ENCODE measurements at places on chromosomes 7 and 10.

DNA sequence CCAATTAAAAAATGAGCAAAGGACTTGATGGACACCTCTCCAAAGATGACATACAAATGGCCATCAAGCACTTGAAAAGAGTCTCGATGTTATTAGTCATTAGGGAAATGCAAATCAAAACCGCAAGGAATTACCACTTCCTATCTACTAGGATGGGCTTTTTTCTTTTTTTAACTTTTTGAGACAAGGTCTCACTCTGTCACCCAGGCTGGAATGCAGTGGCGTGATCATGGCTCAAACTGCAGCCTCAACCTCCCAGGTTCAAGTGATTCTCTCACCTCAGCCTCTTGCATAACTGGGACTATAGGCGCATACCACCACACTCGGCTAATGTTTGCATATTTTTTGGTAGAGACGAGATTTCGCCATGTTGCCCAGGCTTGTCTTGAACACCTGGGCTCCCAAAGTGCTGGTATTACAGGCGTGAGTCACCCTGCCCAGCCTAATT lies 13.6 kb downstream of the NKX1-2 start:
- no peak for DNase-seq

- DNase-seq: no peak
Observed at GRCh38 chr7:159227433-159227832, 82.8 kb upstream of the VIPR2 start.

DNA sequence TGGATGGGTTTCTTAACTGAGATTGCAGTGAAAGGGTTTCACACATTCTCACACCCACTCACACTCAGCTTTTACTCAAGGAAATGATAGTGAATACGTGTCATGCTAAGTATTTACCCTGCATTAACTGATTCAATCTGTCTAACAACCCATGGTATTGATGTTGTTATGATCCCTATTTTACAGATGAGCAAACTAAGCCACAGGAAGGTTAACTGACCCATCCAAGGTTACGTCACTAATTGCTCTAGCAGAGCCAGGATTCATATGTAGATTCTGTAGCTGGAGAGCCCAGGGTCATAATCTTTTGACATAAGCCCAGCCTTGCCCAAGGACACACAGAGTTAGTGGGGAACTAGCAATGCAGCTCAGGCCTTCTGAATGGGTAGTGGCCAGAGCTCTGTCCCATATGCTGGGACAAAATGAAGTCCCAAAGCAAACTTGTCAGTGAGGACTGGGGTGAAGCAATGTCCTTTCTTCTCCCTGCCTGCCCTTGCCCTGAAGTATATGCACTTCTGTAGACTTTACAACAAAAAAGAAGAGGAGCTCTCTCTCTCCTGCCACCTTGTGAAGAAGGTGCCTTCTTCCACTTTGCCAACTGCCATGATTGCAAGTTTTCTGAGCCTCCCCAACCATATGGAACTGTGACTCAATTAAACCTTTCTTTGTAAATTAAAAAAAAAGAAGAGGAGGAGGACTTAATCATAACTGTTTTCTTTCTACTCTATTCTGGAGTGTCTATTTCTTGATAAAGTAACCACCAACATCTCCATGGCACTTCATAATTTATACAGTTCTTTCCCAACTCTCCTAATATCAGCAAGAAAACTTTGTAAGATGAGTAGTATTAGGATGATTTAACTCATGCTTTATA lies 4.9 kb upstream of the CYP3A7 start:
- DNase-seq: no peak

DNA sequence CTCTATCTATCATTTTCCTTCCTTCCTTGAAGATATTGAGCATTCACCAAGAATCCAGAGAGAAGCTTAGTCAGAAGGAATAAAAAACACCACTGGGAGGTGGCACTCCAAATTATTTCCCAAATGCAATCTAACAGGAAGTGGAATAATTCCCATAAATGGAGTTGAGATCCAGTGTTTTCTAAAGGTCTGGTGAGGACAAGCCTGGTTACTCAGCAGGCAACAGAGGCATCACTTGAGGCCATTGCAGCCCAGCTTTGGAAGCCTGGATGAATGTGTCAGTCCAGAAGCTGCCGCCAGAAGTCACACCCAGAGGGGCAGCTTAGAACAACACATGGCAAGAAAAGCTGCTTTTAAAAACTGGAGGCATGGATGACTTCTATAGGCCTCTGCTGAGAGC lies 288.9 kb upstream of the KLF6 start:
- no peak for DNase-seq

DNA sequence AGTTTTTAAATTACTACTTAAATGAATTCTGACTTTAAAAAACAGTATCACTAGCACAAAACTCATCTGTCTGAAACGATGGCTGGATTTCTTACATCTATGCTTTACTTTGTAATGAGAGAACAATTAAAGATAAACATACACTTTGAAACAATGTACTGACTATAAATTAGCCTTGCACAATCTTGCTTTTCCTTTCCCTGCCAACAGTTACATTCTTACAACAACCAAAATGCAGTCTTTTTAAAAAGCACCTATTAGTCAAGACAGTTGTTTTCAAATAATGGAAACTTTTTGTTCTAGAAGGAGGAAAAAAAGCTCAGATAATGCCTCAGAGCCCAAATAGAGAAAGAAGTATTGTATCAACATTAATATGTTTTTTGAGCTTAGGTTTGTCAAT lies 153.3 kb downstream of the ELMO1 start:
- DNase-seq: no peak

DNA sequence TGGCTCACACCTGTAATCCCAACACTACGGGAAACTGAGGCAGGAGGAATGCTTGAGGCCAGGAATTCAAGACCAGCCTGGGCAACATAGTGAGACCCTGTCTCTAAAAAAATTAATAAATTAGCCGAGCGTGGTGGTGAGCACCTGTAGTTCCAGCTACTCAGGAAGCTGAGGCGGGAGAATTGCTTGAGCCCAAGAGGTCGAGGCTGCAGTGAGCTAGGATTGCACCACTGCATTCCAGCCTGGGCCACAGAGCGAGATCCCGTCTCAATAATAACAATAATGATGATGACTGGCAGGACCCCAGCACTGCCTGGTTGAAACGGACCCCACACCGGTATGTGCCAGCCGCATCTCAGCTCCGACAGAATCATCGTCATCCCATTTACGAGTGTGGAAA lies 93.0 kb downstream of the ELFN1 start:
- DNase-seq: no peak

- DNase-seq: no peak
Observed at GRCh38 chr7:17598846-17599245, 300.4 kb downstream of the AHR start.

- no peak for DNase-seq
Observed at GRCh38 chr7:17488829-17489228, 190.4 kb downstream of the AHR start.

DNA sequence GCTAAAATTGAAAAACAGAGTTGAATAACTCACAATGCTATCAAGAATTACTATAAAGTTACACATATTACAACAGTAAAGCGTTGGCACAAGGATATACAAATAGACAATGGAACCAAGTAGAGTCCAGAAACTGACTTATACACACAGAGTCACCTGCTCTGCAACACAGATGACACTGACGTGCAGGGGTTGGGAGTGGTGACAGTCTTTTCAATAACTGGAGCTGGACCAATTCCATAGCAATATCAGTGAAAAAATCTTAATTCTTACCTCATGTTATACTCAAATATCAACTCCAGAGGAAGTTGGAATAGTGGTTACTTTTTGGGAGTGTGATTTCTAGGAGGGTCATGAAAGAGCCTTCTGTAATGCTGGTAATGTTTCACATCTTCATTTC lies 62.5 kb upstream of the NPY start:
- DNase-seq: no peak

GRCh38 chr10:61744469-61744868 lies 81.7 kb downstream of the CABCOCO1 start:
- no peak for DNase-seq

- peak; percentile 11 for DNase-seq
Observed at GRCh38 chr10:3330663-3331062, 158.1 kb upstream of the PITRM1 start.

DNA sequence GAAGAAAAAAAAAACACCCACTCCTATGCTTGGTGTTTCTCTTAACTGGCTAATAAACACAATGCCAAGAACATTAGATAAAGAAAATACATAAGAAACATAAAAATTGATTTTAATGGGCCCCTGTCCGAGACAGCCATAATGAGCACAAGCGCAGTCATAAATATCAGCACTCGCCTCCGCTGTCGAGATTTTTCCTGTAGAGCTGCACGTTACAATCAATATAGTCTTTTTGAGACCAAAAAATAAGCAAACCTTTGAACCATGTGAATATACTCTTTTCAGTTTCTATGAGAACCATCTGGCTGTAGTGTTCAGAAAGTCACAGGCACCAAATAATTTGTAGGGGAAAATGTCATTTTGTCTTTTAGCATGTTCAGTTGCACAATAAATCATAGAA lies 70.1 kb downstream of the MGMT start:
- DNase-seq: no peak

DNA sequence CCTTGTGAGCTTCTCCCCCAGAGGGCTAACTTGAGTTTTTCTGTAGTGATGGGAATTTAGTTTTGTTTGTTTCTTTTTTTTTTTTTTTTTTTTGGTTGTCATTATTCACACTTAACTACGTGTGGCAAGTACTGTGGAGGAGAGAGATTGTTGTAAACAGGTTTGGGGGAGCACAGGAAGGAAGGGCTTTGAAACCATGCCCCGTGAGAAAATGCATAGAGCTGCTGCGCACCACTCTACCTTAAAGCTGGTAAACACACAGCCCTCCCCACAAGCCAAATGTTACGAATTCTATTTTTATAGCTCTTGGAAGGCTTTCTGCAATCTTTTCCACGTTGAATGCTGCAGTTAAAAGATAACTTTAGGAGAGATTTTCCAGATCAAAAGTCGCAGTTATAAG lies 76.2 kb downstream of the ZNF22 start:
- DNase-seq: peak; percentile 6

DNA sequence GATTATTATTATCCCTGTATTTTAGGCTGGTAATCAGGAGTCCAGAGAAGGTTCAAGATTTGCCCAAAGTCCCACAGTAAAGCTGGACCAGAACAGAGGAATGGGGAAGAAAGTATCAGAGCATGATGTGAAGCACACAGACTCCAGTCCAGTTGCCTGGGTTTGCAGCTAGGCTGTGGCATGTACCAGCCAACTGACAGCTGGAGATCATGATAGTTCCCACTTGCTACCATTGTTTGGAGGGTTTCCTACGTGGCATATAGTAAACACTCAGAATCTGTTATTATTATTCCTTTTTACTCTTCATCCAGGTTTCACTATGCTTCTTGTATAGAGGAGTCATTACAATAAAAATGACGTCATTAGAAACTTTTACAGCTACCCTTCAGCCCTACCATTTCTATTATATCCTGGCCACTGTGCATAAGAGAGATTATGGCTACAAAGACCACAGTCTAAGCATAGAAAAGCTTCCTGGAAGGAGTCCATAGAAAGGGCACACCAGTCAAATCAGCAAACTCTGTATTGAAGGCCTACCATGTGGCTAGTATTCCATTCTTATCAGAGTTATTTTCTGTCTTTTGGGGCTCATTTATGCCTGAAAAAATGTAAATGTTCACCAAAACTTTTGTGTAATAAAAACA lies 66.6 kb downstream of the MTPN start:
- no peak for DNase-seq

- DNase-seq: no peak
Observed at GRCh38 chr10:62795762-62796161, 8.8 kb upstream of the ADO start.

GRCh38 chr7:150323682-150324372 lies 482 bp upstream of the ACTR3C start:
- no peak for DNase-seq

GRCh38 chr7:128148676-128149075 lies 92.4 kb upstream of the LEP start:
- DNase-seq: no peak

GRCh38 chr10:85400981-85401695 lies 965.5 kb downstream of the GRID1 start:
- DNase-seq: no peak

DNA sequence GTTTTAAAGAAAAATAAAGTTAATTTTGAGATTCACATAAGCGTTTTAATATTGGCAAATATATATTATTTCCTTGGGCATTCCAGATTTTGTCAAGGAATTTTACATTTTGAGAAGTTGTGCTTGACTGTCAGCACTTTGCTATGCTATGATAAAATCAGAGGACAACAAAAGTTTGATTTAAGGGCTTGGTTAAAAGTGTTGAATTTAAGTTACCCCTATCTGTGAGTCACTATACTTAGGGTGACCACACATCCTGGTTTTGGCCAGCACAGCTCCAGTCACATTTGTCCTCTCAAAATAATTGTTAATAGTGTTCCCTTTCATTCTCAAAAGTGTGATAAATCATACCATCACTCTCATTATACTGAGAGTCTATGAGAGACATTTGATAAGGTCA lies 34.2 kb upstream of the ANK3 start:
- no peak for DNase-seq

- DNase-seq: no peak
Observed at GRCh38 chr10:7333961-7334641, 76.7 kb downstream of the SFMBT2 start.

- DNase-seq: no peak
Observed at GRCh38 chr10:13939391-13939790, 352.6 kb downstream of the PRPF18 start.

GRCh38 chr10:52966904-52967303 lies 194.3 kb upstream of the MBL2 start:
- no peak for DNase-seq

DNA sequence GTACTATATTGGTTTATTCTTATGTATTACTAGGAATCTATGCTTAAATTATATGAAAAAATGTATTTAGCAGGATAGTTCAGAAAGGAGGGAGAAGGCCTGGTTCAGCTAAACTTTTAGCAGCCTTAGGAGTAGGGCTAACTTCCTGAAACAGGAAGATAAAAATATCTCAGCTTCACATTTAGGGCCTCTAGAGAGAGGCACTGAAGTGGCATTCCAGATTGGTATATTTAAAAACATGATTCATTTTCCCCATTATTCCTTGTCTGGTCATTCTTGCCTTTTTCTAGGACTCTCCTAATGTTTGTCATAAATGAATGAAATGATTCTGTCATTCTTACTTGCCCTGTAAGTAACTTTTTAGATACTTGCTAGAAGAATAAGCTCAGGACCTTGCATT lies 63.0 kb upstream of the CYP26C1 start:
- no peak for DNase-seq
